ENCODE measurements at places on chromosomes 11 and 22.

- no peak for DNase-seq
Measured at GRCh38 chr11:46615756-46616155, 1.3 kb downstream of the HARBI1 start.

DNA sequence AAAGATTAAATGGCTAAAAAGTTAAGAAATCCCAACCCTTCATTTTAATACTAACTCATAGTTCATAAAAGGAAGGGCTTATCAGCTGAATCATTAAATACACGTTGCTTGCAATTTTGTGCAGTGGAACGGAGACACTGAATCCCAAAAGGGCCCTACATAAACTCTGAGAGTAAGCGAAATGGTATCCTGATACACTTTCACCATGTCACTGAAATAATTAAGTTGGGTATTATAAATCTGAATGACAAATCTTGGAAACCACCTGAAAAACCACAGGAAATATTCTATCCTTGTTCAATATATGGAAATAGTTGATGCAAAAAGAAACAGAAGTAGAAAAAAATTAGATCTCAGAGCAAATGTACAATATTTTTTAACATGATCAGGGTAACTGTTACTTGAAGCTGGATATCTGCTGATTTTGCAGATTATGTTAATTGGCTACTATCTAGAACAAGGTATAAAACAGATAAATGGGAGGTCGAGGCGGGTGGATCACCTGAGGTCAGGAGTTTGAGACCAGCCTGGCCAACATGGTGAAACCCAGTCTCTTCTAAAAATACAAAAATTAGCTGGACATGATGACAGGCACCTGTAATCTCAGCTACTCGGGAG is 55.1 kb downstream of the MAML2 start:
- DNase-seq, result no peak

- no peak for DNase-seq
Measured at GRCh38 chr11:104565583-104565961, 332.7 kb downstream of the CASP12 start.

DNA sequence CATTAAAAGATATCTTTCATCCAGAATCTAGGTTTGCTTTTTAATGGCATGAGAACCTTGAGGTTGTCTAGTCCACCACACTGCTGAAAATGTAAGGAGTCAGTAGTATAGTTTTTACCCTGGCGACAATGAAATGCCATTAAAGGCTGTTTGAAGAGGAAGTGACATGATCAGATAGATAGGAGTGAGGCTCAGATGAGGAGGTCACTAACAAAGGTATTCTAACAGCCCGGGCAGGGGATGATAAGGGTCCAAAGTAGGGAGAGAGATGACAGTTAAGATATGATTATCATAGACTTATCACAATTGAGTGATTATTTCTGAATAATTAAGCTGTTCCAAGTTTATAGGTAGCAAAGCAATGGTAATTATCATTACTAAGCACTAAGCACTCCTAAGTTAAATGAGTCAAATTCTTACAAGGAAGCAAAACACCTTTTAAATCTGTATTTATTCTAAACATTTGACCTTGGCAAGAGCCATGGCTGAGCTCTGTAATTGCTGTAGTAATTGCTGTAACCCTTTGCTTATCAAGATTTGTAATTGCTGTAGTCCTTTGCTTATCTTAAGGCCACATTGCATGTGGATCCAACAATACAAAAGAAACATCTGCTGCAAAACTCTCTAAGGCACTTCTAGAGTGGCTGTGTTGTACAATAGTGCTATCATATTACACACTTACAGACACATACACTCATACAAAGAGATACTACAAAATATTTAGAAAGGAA is 92.6 kb downstream of the ENTHD1 start:
- no peak for DNase-seq

DNA sequence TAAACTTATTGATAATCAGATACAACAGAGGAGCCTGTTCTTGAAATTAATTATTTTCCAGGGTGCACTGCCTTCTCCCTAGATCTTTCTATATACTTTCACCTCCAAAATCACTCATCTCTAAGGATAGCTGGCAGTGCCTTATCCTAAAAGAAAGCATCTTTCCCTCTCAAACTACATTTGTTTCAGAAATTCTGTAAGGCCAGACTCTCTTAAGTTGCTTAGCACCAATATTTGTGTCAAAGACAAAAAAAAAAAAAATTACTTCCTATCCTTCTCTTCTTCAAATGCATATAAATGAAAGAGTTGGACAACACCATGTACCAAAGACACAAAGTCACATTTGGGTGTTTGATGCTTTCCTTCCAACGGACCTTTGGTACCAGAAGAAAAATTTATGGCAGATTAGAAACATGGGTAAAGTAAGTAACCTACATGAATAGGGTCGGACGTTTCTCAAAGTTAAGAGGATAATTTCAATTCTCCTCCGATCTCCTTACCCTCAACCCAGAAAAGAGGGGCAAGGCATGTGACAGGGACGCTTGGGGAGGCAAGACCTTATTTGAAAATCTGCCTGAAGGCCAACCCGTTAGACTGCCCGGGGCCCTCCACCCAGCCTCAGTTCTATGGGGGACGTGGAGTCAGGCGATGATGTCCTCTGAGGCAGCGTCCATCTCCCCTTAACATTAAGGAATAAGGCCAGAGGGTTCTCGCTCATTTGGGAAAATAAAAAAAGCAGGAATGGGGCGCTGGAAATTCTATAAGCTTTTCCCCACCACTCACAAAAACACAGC is 66.3 kb downstream of the ETS1 start:
- no peak for DNase-seq

DNA sequence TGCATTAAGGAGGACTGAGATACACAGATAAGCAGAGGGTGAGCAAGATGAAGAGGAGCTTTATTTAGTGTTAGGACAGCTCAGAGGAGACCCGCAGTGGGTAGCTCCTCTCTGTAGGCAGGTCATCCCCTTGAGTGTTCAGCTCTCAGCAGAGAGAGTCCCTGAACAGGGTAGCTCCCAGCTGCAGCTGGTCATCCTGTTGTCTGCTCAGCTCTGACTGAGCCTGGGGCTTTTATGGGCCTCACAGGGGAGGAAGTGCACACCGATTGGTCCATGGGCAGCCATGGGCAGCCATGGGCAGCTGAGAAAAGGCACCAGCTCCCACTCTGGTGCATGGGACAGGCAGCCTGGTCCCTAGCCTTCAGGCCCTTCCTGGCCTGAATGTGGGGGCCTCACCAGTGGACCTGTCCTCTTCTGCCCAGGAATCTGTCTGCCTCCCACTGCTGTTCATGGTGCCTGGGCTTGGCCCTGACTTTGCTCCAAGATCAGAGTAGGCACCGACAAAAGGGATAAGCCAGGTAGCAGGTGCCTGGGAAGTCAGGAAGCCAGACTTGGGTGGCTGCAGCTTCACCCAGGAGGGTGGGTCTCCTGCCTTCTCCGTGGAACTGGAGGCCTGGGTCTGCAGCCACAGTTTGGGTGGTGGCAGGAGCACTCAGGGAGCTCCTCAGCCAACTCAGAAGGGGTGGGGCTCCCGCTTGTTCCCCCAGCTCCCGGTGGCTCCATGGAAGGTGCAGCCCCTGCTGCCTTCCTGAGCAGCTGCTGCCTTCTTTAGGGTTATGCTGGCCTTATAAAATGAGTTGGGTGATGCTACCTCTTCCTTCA is 54.7 kb downstream of the MYEOV start:
- no peak for DNase-seq

- DNase-seq, result no peak
Measured at GRCh38 chr11:105109855-105110687, 29.5 kb downstream of the CARD18 start.

DNA sequence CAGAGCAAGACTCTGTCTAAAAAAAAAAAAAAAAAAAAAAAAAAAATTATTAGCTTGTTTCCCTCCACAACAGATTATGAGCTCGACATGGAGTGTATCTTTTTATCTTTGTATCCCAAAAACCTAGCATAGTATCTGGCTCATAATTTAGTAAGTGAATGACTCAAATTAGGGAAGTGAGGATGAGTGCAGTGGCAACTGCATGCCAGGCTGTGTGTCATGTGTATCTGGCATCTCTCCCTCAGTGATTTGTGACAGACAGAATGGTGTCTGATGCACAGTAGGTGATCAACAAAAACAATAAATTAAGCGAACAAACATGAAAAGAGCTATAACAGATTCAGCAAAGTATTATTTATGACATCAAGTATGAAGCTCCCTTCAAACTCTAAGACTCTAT is 7.2 kb downstream of the STK33 start:
- DNase-seq, result no peak

GRCh38 chr11:86244063-86244521 is 461 bp upstream of the EED start:
- peak; percentile 92 for DNase-seq

- peak; percentile 73 for DNase-seq
Measured at GRCh38 chr11:76637491-76638269, 32.9 kb downstream of the LRRC32 start.

DNA sequence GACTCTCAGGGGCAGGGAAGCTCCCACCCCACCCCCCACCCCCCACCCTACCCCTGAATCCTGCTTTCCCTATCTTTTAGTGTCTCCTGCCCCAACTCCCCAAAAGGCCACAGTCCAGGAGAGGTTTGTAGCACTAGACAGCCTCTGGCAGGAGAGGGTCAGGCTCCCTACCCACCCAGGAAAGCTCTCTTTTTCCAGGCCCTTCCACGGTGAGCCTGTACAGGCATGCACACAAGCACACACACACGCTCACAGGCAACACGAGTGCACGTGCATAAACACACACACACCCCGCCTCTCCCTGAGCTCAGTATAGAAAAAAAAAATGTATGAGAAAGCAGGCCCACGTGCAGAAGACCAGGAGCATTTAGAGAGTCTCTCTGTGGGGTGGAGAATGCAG is 414.0 kb downstream of the MN1 start:
- no peak for DNase-seq

DNA sequence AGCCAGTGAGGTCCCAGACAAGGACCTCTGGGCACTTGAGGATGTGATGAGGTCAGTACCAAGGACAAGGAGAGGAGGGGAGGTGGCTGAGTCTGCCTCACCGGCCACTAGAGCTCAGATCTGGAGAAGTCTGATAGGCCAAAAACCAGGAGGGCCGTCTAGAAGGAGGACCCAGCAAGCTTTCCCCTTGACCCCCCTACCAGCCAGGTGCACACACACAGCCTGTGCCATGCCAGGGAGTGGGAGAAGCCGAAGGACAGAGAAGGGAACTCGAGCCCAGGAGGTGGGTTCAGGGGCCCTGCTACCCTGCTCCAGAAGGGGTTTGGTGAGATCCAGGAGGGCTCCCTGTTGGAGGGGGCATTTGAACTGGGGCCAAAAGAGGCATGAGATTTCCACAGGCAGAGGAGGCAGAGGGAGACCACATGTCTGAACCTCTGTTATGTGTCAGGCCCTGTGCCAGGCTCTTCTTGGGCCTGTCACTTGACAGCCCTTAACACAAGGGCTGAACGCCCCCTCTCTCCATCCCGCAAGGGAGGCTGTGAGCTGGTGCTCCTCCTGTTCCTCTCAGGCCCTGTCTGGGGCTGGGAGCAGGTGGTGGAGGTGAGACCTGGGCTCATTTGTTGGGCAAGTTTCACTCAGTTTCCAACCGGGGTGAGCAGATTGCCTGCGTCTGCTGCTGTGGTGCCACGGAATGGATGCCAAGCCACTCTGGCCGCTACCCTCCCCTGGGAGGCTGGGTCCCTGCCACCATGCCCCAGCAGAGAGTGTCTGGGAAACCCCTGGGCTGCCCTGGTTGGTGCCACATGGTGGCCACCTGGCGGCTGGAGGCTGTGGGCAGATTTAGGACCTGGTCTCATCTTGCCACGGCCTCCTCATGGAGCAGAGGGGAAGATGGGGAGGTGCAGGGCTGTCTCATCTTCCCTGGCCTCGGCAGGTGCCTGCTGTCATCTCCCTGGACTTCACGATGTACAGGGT is 65.2 kb downstream of the MPPED1 start:
- DNase-seq, result no peak

DNA sequence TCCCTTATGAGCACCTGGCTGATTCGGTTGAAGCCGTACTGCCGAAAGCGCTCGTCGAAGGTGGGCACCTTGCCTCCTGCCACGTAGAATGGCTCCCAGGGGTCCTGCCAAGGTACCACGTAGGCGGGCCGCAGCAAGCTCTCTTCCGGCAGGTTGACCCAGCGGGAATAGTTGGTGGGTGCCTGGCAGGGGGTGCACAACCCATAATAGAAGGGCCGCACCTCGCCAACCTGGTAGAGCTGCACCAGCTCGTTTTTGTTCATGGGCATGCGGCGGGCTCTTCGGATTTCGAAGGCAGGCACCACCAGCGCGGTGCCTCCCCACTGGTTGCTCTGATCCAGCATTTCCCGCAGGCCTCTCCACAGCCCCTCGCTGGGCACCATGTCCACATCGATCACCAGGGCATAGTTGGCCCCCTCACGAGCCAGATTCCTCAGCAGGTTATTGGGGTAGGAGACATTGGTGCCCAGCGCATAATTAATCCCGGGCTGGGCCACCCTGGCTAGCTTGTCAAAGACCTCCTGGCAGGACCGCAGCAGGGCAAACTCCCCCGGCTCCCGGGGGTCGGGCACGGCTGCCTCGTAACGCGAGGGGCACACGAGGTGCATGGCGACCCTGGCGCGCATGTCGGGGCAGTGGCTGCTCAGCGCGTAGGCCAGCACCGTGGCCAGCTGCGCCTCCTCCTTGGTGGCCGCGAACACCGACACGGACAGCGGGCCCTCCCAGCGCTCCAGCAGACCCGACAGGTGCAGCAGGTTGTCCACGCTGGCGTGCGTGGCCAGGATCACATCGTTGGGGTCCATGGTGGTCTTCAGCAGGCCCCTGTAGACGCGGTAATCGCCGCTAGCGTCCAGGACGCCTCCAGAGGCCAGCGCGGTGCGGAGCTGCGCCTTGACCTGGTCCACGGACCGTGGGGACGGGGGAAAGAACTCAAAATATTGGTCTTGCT is 679 bp downstream of the B4GAT1 start:
- DNase-seq, result peak; percentile 67

- DNase-seq, result no peak
Measured at GRCh38 chr11:126029237-126029636, 33.4 kb downstream of the CDON start.

DNA sequence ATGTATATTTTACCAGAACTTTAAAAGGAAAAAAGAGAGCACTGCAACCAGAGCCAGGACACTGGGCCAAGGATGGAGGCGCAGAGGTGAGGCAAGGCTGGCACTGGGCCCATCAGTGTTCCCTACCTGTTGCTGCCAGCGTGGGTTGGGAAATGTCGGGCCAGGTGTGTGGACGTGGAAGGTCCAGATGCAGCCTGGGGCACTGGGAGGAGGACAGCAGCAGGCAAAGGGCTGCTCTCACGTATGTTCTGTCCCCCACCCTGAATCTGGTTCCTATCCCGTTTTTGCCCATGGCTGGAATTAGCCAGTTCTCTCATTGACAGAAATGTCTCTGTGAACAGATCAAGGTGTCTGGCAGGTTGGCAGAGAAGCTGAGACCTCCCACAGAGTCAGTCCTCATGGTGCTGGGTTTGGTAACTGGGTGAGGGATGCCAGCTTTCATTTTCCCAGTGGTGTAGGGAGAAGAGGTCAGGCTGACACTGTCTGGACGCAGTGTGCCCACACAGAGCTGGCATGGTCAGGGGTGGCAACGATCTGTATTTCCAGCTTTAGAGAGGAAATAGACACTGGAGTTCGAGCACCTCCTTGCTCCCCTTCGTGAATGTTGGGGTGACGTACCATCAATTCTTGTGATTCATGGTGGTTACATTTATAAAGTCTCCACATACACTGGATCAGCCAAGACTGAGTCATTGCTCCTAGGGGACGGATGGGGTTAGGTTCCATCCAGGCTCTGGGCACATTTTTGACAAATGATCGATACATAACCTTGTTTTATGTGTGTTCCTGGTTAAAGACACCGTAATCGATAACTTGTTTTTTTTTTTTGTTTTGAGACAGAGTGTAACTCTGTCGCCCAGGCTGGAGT is 4.3 kb upstream of the PNPLA3 start:
- no peak for DNase-seq

GRCh38 chr11:113110046-113110445 is 148.8 kb downstream of the NCAM1 start:
- no peak for DNase-seq
